ENCODE measurements at places on chromosomes 12 and 14.

DNA sequence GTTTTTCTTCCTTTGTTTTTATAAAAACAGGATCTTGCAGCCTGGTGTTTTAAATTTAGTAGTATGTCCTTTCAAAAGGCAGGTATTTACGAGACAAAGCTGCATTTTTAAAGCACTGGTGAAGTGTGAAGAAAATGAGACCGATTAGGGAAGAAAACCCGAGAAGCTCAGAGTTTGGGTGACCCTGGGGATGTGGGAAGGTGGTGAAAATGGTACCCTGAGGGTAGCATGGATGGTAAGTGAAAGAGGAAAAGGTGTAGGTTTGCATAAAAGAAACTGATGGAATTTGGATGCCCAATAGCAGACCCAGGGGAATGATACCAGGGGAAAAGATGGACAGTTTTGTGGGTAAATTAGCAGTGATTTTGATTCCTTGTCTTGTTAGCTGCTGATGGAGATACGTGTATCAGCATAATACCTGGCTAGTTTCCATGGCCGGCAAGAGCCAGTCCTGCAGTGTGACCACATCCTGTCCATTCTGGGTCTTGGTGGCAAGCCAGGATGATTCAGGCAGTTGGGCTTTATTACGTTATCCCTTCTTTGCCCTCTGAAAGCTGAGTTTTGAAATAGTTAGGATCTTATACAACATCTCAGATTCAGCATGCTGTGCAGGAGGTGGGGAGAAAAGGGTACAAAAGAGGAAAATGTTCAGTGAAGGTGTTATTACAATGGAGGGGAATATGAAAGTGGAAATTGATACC lies 8.9 kb downstream of the BICD1 start:
- no peak for DNase-seq

DNA sequence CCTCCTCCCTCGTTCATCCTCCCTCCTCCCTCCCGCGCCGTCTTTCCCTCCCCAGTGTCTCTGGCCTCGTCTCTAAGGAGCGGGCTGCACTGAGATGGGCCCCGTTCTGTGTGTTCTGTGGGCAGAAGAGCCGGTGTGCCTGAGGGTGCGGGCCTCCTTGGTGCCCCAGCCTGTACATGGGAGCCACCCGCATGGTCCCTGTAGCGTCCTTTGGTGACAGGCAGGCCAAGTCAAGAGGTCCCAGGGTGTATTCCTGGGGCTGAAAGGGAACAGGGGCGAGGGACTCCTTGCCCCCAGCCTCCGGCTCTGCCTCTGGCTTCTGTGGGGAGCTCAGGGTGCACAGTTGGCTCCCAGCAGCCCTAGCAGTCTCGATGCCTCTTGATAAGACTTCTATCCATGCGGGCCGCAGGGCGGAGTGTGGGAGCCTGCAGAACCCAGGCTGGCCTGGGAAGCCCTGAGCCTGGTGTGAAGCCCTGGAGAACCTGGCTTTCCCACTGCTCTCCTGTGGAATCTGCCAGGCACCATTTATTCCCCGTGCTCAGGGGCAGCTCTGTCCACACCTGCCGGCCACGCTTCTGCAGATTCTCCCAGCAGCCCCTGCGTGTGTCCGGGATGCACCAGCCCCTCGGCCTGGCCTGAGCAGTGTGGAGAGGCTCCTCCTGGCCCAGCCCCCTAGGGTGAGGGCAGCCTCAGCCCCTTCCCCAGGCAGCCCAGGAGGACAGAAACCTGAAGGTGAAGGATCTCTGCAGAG lies 181.3 kb downstream of the KIF26A start:
- no peak for DNase-seq

DNA sequence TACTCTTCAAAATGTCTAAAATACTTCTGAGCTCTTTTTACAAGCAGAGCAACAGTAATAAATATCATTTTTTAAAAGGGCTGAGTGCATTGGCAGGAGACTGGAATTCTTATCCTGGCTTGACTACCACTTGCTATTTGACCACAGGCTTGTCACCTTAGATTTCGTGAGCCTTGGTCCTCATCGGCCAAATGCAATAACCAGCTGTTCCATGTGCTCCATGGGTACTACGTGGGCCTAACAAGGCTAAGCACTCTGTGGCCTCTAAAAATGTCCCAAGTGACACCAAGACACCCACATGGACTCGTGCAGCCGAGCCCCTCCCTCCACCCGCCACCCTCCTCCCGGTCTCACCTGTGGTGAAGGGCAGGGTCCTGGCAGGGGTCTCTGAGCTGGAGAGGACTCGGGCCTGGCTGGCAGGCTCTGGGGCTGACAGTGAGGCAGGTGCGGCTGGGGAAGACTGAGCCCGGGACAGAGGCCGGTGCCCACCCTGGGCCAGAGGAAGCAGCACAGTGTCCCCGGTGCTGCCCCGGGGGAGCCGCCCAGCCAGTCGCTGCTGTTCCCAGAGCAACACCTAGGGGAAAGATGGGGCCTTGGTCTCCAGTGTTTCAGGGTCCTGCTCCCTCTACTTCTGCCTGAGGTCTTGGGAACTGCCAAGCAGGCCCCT lies 20.1 kb downstream of the SLC48A1 start:
- no peak for DNase-seq

GRCh38 chr14:72688990-72689671 lies 204.8 kb downstream of the DPF3 start:
- no peak for DNase-seq

DNA sequence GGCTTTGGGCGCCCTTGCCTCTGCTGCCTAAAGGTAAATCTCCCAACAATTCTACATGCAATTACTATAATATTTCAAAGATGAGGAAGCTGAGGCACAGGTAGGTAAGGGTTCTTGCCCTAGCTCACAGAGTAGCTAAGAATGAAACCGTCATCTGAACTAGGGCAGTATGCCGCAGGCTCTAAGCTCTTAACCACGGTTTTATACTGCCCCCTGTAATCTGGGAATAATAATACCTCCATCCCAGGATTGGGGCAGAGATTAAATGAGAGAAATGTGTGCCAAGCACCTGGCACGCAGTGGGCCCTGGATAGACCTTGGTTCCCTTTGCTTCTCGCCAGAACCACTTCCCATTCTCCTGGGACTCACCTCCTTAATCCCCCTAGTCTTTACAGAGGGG lies 1.5 kb upstream of the HRK start:
- DNase-seq: no peak

Data from stimulated activated CD8-positive, alpha-beta memory T cell treated with anti-CD3 and anti-CD28 coated beads, Interleukin-2, amount 100 ng/mL, for 1 hour (primary cell).